ENCODE measurements at places on chromosomes 6 and 20.

DNA sequence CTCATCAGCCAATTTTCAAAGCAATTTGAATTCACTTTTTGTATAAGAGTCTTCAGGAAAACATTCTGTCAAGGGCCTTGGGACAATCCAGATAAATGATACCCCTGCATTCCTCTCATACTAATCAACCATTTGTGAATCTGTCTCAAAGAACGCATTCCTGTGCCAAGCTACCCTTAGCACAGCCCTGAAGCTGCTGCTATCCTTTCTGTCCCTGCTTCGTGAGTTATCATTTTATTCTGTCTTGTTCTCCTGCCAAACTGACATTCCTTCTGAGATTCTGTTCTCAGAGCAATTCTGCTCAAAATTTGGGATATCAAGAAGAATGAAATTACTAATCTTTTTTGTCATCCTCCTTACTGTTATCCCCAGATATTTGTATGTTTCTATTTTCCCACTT lies 213.9 kb upstream of the STXBP5 start:
- no peak for DNase-seq

- no peak for DNase-seq
Measured at GRCh38 chr6:44012078-44012493, 115.2 kb downstream of the MRPL14 start.

DNA sequence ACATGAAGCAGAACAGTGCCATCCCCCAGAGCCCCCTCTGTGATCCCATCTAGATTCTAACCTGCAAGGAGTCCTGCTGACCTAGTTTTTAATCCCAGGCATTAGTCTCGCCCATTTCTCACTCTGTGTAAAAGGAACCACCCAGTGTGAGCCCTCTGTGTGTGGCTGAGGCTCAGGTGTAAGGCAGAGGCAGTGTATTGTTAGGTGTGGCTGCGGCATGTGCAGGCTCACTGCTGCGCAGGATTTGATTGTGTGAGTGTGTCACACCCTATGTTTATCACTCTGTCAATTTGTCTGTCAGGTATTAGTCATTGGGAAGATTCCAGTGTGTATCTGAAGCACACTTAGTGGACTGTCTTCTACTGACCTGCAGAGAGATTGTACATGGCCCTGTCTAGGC lies 13.7 kb upstream of the CST8 start:
- DNase-seq, result no peak

GRCh38 chr20:63536997-63537524 lies at the start of gene PTK6:
PTK6 (minus strand) TSS chr20:63537376; CDS start chr20:63537314, 62 bp downstream.
- DNase-seq, result no peak

DNA sequence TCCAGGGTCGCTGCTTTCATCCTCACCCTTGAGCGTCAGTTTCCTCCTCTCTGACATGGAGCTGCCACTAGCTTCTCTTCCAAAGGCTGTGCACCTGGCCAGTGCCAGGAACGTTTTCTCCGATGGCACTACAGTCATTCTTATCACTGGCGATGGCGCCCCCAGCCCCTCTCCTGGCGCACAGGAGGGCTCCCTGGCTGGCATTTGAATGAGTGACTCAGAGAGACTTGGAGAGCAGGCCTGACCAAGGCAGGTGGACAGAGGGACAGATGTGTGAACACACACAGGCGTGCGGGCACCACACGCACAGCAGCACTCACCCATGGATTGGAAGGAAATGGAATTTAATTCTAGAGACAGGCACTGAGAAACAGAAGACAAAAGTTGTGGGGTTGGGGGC lies 77.6 kb downstream of the SRC start:
- DNase-seq, result no peak

GRCh38 chr6:166529586-166529985 lies 56.9 kb downstream of the RAMACL start:
- DNase-seq, result no peak

DNA sequence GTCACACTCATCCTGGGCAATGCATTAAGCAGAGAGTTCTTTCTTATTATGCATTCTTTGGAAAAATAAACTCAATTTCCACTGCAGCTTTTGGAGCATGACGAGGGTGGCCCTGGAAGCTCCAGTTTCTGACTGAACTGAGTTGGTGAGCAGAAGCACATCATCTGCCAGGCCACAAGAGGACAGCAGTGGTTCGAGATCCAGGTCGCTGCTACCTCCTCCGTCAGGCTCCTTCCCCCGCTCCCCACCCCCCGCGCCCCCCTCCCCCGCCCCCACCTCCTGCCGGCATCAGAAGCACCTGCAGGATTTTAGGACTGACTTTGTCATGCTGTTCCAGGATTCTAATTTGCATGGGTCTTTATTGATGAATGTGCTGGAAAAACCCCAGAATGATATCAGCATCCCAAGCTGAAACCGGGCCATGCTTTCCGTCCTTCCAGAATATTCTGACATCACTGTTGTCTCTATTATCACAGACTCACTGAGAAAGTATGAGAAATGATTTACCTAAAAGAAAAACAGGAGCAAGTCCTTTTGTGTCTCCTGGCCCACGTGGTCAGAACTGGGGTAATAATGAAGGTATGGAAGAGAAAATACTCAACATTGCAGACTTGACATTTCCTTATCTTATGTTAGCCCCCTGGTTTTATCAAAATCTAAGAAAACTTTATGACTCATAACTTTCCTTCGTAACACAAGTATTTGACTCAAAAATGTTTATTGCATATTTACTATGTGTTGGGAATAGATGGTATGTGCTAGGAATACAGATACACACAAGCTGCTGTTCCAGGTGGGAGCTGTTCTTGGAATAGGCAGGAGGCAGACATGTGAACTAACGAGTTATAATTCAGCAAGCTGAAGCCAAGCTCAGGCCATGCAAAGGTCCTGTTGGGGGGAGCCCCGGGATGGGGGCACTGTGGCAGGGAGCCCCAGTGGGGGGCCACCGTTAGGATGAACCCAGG lies 220.2 kb upstream of the EXOC2 start:
- peak; percentile 5 for DNase-seq

- DNase-seq, result no peak
Measured at GRCh38 chr20:19016140-19016497, 196.3 kb upstream of the SLC24A3 start.

- no peak for DNase-seq
Measured at GRCh38 chr6:145135702-145136101, 599.6 kb downstream of the EPM2A start.

- no peak for DNase-seq
Measured at GRCh38 chr6:41487860-41488432, 58.2 kb upstream of the FOXP4 start.

- DNase-seq, result no peak
Measured at GRCh38 chr6:34555007-34555322, 1.2 kb downstream of the SPDEF start.

DNA sequence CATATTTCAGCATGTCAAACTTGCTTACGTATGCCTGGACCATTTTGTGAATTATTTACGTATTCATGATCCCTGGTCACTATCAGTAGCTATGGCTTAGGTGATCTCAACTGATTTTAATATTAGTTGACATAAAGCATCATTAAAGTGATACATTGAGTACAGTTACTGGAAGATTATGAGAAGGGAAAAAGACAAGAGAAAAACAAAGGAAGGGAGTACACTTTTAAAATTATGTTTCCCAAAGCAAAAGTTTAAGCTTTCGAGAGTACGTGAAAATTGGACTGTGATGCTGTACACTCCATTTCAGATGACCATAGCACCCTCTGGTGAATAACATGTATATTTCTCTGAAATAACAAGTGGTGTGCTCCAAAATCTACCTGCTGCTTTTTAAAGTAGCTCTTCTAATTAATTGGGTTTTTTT lies 215.0 kb upstream of the HSF2 start:
- no peak for DNase-seq

DNA sequence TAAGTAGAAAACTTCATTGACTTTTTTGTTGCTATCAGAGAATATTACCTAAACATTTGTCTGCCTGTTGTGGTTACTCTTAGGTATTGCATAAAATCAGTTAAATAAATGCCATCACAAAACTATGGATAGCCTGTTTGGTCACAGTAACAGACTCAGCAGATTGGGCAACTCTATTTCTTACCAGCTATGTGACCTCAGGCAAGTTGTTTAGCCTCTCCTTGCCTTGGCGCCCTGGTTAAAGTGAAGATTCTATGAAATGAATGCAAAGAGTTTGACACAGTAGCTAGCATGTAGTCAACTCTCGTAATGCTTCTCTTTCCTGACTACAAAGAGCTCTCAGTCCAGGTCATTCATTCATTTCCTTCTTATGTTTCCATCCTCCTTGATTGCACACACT lies 82.5 kb upstream of the ID4 start:
- no peak for DNase-seq

- DNase-seq, result no peak
Measured at GRCh38 chr6:35386989-35387388, 44.6 kb downstream of the PPARD start.

GRCh38 chr20:54284928-54285704 lies 77.2 kb downstream of the PFDN4 start:
- DNase-seq, result peak; percentile 43

DNA sequence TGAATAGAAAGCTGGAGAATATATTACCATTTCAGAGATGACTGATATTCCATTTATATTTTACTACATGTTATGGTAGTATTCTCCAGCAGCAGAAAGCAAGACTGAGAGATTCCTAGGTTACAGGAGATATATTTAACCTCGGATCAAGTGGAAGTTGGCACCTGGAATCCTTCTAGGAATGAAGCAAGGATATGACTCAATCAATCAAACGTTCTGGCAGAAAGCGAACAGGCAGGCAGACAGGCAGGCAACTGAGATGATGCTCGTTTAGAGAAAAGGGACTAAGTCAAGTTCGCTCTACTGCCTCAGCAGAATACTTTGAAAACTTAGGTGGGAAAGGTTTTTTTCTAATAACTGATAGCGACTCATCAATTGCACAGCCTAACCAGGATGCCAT lies 46.2 kb downstream of the PAK5 start:
- no peak for DNase-seq

DNA sequence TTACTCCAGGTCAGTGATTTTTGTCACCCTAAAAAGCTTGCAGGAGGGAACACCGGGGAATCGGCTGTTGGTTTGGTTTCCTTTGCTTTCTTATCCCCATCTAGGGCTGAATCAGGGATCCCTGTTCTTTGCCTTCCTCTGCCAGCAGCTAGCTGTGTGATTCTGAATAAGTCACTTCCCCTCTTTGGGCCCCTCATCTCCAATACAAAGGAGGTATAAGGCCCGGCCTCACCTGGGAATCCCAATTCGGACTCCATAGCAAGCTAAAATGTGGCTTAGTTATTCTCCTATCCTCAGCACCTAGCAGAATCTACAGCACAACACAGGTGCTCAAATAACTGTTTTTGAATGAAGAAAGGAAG lies 18.5 kb upstream of the ARMC12 start:
- no peak for DNase-seq

- no peak for DNase-seq
Measured at GRCh38 chr6:72646604-72647485, 25.0 kb downstream of the KCNQ5 start.
